COR-L47 (cell line): ENCODE measurements at places on chromosomes 1 and 21.

GRCh38 chr1:239537795-239538194 lies 151.4 kb downstream of the CHRM3 start:
- DNase-seq: no peak

GRCh38 chr1:170881268-170882265 lies 53.8 kb upstream of the MROH9 start:
- DNase-seq: peak; percentile 6

DNA sequence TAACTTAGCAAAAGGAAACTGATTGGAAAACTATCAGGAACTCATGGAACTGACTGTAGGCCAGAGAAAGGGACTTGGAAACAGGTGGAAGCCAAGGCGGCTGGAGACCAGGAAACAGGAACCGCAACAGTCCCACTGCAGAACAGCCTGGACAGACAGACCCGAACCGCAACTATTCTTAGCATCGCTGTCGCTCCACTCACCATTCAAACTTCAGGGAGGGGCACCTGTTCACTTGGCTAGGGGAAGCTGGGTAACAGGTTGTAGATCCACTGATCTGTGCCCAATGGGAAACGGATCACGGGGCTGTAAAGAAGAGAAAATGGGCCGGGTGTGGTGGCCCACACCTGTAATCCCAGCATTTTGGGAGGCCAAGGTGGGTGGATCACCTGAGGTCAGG lies 61.9 kb downstream of the CLSTN1 start:
- no peak for DNase-seq

- no peak for DNase-seq
Measured at GRCh38 chr1:1374589-1374928, 448 bp downstream of the AURKAIP1 start.

- no peak for DNase-seq
Measured at GRCh38 chr1:93078203-93078602, 880 bp upstream of the MTF2 start.

DNA sequence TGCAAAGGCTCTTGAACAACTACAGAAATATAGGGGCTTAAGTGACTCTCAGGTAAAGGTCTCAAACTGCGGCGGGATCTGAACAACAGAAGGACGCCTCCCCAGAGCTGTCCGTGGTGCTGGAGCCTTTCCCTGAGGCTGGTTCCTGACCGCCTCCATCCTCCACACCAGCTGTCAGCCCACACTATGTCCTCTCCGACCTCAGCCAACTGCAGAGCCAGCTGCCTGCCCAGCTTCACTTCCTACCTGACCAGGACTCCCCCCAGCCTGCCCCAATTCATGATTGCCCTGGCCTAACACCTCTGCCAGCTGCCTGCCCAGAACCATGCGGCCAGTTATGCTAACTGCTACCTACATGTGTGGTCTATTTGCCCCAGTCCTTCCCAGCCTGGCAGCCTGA lies 63.6 kb upstream of the ZC3H12A start:
- DNase-seq: no peak

GRCh38 chr1:84688463-84689061 lies 1.7 kb downstream of the SSX2IP start:
- no peak for DNase-seq

- no peak for DNase-seq
Measured at GRCh38 chr21:19420565-19420964, 1017.0 kb upstream of the TMPRSS15 start.

GRCh38 chr1:109659997-109660690 lies 4.2 kb downstream of the GSTM4 start:
- DNase-seq: no peak

DNA sequence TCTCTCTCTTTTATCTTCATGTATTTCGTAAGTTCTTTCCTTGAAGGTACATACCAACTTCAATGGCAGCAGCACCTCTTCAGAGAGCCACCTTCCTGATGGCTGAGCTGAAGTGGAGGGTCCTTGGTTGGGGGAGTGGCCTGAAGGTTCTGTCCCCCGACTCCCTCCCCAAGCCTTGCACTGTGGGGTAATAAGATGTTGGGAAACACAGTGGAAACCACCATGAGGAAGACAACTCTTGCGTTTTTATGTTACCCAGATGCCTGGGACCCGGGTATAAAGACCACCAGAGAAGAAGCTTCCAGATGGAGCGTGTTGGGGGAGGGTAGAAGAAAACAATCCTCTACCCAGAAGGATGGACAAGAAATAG lies 794 bp downstream of the KRTAP12-3 start:
- DNase-seq: no peak

- DNase-seq: peak; percentile 88
Measured at GRCh38 chr1:2528966-2529783, 888 bp downstream of the HES5 start.
